ENCODE measurements at places on chromosomes 7 and 10.

GRCh38 chr7:49791088-49791741 lies 17.8 kb downstream of the VWC2 start:
- no peak for DNase-seq

DNA sequence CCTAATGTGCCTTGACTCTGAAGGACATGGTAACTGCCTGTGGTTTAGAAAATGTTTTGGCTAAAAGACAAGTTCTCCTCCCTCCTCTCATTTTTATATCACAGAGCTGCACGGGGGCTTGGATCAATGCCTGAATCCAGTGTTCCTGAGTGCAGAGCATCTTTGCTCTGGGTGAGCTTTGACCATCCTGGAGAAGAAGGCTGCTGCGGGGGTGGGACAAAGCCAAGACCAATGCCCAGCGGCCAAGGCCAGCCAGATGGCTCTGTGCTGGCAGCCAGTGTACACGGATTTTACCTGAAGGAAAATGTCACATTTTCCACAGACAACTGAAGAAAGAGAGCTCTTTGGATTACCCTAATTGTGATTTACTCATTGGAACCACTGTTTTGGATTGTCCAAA lies 102.0 kb upstream of the TARP start:
- no peak for DNase-seq

DNA sequence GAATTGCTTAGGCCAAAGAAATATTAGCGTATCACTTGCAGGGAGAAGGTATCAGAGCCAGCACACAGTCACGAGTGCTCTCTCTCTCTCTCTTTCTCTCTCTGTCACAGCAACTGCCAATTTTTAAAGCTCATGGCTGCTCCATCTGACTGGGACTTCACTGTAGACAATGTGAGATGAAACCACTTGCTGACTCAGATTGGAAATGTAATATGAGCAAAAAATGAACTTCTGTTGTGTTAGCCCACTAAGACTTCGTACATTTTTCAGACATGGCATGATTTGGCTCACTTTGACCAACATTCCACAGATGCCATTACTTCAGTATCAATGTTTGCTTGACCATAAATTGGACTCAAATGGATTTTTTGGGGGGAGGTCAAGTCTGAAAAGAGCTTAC lies 68.1 kb downstream of the DGKB start:
- DNase-seq = no peak

GRCh38 chr10:27192284-27192683 lies 37.1 kb downstream of the MASTL start:
- no peak for DNase-seq

GRCh38 chr10:115829521-115830205 lies 443.3 kb downstream of the GFRA1 start:
- DNase-seq = no peak

DNA sequence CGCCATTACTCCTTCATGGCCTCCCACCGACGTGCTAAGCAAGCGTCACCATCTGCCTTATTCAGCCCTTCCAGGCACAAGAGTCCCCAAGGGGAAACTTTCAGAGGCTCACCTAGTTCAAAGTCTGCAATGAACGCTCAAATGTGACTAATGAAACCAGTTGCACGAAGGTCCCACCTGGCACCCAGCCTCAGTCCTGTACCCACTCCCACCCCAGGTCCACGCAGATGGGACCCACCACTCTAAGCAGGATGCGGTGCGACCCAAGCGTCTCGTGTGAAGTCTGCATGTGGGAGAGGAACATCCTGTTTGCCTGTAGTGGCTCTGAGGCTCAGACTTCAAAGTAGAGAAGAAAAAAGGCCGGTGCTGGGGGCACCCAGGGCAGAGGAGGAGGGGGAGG lies 40.3 kb downstream of the RGS10 start:
- peak; percentile 59 for DNase-seq

DNA sequence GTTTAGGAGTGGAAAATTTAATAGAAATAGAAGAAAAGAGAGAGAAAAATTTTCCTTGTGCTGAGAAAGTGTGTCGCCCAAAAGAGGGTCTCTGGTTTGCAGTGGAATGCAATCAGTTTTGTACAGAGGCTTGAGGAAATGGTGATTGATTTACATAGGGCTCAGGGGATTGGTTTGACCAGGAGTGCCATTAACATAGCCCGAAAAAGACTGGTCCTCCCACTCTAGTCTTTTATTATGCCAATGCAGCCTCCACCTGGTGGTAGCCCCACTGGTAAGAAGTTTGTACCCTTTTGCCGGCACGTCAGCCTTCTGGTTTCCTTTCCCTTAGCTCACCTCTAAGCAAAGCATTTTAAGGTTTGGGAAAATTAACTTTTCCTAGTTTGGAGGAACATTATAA lies 885.3 kb downstream of the XPNPEP1 start:
- DNase-seq = no peak

- DNase-seq = no peak
These were observed 4.6 kb downstream of the USP54 start for GRCh38 chr10:73586583-73586984.
